ENCODE measurements at places on chromosomes 16 and 17.

GRCh38 chr17:27244491-27245223, 49.3 kb upstream of the WSB1 start:
- no peak for DNase-seq

GRCh38 chr17:77858291-77859034, 100.0 kb upstream of the TNRC6C start:
- no peak for DNase-seq

GRCh38 chr17:60102632-60103096, 23.9 kb upstream of the HEATR6 start:
- peak; percentile 40 for DNase-seq

GRCh38 chr16:79988721-79989220, 388.2 kb upstream of the MAF start:
- no peak for DNase-seq

GRCh38 chr16:14106457-14106856, 35.3 kb downstream of the MRTFB start:
- DNase-seq = no peak

DNA sequence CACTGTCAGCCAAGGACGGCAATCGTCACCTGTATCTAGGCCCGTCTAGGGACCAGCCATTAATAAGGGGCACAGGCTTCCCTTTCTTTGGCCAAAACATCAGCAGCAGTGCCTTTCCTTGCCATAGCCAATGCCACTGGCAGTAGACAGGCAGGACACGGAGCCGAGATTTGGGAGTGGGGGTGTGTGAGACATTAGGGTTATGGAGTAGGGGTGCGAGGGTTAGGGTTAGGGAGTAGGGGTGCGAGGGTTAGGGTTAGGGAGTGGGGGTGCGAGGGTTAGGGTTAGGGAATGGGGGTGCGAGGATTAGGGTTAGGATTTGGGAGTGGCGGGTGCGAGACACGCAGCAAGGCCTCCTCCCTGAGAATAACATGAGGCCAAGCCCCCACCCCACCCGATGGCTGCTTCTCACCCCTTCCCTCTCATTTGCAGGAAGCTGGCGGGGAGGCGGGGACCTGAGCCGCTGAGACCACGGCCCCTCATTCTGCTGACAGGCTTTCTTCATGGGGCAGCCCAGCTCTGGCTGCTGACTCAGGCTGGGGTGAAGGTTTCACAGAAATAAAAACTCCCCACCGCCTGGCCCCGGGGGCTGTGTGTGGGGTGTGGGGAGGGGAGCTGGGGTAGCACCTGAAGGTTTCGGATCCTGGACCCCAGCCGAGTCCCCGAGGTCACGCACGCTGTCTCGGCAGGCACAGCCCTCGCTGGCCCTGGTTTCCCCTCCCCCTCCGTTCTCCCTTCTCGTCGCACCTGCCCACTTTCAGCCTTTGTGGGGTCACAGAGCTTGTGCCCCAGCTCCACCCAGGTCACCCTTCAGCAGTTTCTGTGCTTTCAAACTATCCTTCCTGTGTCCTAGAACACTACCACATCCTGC, 93.8 kb downstream of the PGS1 start:
- no peak for DNase-seq

DNA sequence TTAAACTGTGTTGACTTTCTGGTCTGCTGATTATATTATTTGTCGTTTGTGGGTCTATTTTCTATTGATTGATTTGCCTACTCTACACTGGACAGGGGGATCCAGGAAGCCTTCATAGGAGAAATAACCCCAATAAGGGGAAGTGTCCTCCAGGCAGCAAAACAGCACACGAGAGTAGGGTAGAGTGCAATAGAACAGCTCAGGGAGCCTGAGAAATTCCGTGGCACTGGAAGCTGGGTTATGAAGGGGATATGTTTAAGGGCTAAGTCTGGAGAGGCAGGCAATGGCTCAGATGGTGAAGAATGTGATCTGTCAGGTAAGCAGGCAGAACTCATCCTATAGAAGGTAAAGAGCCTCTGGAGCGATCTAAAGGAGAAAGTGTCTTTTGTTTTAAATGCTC, 20.9 kb downstream of the GP2 start:
- DNase-seq = no peak

DNA sequence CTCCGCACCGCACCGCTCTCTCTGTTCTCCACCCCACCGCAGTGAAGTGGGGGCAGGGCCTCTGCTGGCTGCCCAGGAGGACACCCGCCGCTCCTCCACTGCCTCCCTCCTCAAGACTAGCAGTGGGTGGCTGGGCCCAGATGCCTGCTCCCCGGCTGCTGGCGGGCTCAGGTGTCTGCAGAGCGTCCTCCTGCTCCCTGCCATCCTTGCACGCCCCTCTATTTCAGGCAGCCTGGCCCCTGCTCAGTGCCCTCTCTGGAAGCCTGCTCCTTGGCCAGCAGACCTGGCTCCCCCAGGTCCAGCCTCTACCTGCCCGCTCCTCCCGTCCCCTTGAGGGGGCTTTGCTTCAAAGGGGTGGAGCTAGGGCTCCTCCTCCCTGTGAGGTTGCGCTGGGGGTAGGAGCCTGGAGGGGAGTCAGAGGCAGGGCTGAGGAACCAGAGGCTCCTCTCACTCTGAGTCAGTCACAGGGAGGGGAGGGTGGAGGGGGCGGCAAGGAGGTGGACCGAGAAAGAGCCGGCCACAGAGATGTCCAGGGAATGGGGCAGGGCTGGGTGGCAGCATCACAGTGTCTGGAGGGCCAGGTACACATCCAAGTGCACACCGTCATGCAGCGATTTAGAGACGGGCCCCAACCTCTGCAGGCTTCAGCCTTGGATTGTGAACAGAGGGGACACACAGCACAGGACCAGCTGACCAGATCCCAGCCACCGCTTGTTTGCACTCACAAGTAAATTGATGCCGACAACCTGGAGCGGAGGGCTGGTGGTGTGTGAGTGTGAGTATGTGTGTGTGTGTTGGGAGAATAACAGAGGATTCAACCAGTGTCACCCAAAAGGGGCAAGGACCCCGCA, 9.8 kb upstream of the TMEM92 start:
- DNase-seq = no peak

DNA sequence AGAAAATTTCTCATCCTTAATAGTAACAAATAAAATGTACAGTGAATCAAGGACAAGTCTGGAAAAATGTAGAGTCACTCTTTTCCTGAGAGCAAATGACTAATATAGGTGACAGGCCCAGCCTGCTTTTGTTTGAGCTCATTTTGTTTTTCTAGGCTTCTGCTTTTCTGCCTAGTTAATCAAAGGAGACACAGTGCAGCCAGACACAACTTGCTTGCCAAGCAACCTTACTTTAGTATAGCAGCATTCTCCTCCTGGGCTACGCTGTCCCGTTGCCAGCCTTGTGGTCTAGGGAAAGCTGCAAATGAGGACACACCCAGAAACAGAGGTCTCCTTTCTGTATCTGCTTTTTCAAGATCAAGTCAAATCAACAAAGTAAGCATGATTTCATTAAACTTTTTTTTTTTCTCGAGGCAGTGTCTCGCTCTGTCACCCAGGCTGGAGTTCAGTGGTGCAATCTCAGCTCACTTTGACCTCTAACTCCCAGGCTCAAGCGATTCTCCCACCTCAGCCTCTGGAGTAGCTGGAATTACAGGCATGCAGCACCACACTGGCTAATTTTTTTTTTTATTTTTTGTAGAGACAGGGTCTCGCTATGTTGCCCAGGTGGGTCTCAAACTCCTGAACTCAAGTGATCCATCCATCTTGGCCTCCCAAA, 17.2 kb downstream of the GINS3 start:
- no peak for DNase-seq

GRCh38 chr16:82302042-82302727, 132.2 kb upstream of the MPHOSPH6 start:
- DNase-seq = no peak

DNA sequence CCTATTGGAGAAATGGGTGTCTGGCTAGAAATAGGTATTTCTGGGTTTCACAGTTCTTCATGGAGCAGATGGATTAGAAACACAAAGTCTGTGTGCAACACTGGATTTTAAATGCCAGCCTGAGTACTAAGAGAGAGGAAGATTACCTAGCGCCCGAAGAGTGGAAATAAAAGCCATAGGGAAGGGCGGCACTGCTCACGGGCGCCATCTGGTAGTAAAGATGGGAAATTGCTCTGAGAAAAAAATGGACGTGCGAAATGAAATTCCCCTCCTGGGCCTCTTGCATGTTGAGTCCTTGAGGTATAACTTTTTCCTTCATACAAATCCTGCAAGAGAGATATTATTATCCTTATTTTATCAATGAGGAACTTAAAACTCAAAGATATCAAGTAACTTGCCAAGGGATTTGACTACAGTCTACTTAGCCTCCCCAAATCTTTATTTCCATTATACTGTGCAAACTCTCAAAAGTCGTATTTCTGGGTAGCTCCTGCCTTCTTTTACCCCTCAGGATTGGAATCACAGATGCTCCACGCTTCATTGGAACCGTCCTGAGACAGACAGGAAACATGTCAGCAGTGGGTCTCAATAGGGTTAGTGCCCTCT, 72.8 kb downstream of the MMD start:
- peak; percentile 45 for DNase-seq

DNA sequence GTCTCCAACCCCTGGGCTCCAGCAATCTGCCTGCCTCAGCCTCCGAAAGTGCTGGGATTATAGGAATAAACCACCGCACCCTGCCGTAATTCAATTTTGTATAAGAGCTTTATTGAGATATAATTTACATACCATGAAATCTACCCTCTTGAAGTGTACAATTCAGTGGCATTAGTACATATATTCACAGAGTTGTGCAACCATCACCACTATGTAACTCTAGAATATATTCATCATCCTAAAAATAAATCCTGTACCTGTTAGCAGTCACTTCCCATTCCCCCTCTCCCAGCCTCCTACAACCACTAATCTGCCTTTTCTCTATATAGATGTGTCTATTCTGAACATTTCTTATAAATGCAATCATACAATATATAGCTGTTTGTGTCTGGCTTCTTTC, 26.1 kb downstream of the TOM1L2 start:
- no peak for DNase-seq

DNA sequence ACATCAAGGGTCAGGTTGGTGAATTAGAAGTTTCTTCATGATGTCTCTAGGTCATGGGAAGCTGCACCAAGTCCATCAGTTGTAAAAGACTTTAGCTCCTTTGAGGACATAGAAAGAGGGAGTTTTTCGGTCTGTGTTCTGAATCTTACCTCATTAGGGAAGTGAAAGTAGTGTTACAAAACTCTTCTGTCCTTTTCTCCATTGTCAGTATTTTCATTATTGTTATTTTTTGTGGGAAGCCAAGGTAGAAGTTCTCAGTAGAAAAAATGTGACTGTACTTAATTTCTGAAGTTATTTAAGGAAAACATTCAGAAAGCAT, 24.2 kb downstream of the MAP3K3 start:
- DNase-seq = no peak
